ENCODE measurements at places on chromosomes 2 and 18.

GRCh38 chr2:104433657-104434056, 420.3 kb upstream of the POU3F3 start:
- no peak for DNase-seq

DNA sequence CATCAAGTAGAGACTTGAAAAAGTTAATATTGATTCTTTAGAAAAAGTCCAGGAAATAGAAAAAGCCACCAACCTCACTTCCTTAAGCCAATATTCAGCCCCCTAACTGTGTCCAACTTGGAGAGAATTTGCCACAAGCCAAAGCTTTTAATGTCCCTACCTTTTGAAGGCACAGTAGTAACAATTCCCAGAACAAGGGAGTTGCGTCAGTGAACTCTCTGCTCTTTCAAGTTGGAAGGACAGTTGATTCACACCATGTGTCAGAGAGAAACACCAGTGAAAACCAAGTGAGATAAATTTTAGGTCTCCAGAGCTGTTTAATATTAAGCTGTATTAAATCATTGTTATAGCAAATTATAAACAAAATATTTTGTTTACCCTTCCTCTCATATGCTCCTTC, 66.1 kb downstream of the EXOC6B start:
- no peak for DNase-seq

DNA sequence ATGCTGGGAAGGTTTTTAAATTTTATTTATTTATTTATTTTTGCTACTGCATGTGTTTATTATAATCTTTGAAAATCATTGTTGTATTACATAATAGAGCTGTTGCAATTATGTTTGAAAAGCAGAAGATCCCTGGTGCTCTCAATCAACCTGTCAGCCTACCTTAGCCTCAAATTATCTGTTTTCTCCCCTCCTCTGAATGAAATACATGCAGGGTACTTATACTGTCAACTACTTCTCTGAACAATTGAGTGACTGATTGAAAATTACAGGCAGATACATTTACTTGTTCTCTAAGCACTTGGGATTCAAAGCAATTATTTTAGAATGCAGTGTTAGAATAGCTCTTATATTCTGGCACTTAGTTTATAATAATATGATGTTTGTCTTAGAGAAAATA, 8.1 kb downstream of the KYNU start:
- DNase-seq, result no peak

GRCh38 chr18:7256618-7257425, 25.9 kb downstream of the LRRC30 start:
- DNase-seq, result no peak

DNA sequence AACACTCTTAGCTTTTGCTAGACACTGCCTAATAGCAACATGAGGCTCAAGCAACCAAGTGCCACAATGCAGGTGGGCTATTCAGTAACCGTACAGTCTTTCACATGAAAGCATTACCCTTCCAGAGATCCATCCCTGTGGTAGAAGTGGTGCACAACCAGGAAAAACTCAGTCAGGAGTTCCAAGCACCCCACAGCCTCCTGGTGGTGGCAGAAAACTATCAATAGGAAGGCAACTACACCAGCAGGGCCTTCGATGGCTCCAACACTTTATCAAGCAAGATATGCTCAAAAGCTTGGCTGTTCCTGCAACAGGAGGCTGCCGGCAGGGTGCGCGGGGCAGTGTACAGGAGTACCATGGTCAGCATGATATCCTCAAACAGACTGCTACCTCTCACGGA, 176.1 kb upstream of the DLGAP1 start:
- DNase-seq, result no peak

DNA sequence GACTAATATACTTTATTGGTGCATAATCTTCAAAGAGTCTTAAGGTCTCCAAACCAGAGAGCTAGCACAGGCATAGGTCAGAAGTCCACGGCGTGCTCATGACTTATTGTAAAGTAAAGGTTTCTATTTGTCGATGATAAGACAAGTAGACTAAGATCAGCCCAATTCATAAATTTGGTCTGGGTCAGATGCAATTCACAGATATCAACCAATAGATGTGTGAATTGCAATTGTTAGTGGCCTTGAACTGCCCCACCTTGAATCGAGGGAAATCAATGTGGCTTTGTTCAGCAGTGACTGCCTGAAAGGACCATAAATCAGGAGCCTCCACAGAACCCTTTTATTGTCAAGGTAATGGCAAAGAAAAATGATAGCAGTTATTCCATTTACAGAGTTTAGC, 39.1 kb upstream of the CPS1 start:
- no peak for DNase-seq
